ENCODE measurements at places on chromosomes 11 and 22. TPM values are rescaled to one million over a fixed set of nuclear protein-coding genes. Genes with fewer than 3 reads are reported as not detected.
A peak's percentile ranks its signal among the peaks of the same experiment; 100 is the strongest.

Gene OR51E1
- 1.8 TPM for total RNA-seq

- DNase-seq = no peak
Measured at GRCh38 chr11:70201882-70202861, 924 bp upstream of the FADD start.

- peak; percentile 88 for DNase-seq
Measured at GRCh38 chr11:10659339-10660216, 34.0 kb downstream of the IRAG1 start.

DNA sequence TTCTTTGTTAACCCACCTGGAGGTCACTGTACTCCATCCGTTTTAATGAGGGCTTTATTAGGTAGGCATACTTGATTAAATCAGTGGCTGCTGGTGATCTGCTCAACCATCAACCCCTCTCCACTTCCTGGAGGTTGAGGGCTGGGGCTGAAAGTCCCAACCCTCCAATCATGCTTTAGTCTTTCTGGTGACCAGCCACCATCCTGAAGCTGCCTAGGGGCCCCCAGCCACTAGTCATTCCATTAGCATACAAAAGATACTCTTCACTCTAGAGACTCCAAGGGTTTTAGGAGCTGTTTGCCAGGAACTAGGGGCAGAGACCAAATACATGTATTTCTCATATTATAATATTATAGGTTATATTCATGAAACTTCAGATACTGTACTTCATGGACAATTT lies 13.5 kb downstream of the DNAJC24 start:
- no peak for DNase-seq

Gene CEP126
- 10.9 TPM for total RNA-seq

DNA sequence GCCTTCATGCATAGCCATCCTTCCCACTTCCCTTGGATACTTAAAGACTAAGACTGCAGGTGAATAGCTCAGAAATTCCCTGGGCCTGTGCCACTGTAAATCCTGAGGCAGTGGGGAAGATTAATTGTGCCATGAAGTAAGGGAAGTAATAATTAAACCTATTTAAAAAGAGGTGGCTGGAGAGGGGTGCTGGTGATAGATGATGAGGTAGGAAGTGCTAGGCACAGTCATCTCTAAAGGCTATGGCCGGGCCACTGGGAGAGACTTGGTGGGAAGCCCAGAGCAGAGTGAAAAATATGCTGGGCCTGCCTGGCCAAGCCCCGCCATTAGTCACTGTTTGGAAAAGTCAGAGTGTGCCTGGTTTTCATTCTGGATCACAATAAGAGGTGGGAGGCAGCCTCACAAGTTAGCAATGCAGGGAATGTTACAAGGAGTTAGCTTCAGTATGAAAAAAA lies 197.2 kb upstream of the PITPNB start:
- peak; percentile 83 for DNase-seq

Gene CEND1
- 2.2 TPM for total RNA-seq

Gene P2RY6
- total RNA-seq = 2.5 TPM

GRCh38 chr11:62344210-62344609 lies 7.0 kb downstream of the ASRGL1 start:
- no peak for DNase-seq

Data from sigmoid colon (tissue), 7 donors.